ENCODE measurements at places on chromosomes 7 and 10.

- DNase-seq, result no peak
Observed at GRCh38 chr10:51147644-51148399, 73.5 kb downstream of the PRKG1 start.

DNA sequence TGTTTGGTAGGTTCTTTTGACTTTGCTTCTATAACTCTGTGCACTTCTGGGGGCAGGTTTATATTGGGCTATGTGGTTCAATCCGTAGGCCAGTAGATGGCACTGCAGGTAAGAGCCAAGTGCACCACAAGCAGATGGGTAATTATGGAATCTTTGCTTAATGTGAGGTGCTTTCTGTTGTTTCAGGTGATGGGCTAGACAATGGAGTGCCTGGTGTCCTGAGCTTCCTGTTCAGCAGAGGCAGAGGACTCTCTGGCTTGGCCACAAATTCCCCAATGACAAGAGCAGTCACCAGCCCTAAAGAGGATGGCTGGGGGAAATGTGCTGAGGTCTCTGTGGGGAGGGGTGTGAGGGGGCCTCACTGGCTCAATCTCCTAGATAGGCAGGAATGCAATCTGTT, 455.0 kb downstream of the CCSER2 start:
- DNase-seq, result peak; percentile 42

DNA sequence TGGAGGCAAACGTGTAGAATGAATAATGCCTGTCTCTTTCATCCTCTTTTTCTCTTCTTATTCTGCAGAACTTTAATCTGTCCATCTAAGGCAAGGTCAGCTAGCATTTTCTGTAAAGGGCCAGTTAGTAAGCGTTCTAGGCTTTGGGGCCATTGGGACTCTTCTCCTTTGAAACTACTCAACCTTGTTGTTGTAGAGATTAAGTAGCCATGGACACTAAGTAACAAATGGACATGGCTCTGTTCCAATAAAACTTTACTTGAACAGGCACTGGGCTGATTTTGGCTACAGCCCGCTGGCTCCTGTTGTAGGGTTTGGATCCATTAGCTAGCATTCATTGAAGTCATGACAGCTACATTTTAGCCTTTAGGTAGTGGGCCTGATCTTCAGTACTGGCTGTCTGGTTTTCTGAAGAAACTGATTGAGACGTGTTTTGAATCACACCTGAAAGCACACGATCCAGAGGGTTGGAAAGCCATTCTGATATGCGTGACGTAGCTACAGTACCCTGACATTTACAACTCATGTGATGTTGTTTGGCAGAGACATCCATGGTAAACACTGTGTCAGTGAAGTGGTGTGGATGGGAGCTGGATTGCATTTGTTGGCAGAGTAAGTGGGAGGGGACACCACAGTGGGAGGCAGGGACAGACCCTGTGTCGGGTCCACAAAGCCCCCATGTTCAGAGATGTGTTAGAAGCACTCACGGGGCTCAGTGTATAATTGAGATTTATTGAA, 92.5 kb downstream of the MTPN start:
- no peak for DNase-seq

DNA sequence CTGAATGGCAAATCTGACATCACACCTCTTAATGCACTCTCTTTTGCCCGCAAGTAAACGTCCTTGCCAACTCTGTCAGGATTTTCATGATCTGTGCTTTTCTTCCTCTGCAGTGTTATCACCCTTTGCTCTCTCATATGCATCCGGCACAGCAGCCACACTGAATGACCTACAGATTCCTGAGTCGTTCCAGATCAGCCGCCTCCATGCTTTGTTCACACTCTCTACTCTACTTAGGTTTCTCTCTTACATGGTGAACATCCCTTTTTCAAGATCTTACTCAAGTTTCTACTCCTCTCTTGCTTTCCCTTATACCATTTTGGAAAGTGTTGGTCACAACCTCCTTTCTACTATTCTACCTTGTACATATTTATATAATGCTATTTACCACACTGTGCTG, 127.7 kb upstream of the AOAH start:
- DNase-seq, result no peak

- no peak for DNase-seq
Observed at GRCh38 chr7:84069999-84070500, 124.5 kb downstream of the SEMA3A start.

GRCh38 chr10:124465003-124465776, 3.6 kb downstream of the LHPP start:
- no peak for DNase-seq

DNA sequence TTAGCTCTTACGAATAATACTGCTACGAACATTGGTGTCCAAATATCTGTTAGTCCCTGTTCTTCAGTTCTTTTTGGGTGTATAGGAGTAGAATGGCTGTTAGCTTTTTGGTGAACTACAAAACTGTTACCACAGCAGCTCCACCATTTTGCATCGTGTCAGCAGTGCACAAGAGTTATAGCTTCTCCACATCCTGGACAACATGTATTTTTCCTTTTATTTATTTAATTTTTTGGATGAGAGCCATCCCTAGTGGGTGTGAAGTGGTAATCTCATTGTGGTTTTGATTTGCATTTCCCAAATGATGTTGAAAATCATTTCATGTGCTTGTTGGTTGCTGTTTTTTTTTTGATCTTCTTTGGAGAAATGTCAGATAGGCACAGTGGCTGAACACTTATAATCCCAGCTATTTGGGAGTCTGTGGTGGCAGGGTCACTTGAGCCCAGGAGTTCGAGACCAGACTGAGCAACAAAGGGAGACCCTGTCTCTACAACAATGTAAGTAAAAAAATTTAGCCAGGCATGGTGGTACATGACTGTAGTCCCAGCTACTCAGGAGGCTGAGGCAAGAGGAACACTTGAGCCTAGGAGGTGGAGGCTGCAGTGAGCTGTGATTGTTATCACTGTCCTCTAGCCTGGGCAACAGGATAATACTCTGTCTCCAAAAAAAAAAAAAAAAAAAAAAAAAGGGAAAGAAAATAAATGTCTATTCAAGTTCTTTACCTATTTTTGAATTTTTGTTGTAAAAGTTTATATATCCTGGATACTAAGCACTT, 31.7 kb downstream of the TRIM24 start:
- no peak for DNase-seq

- DNase-seq, result no peak
Observed at GRCh38 chr10:26621243-26621888, 76.1 kb upstream of the PDSS1 start.

- DNase-seq, result no peak
Observed at GRCh38 chr10:35412900-35413491, 76.7 kb downstream of the CCNY start.

GRCh38 chr10:68303849-68304412, 27.9 kb upstream of the HNRNPH3 start:
- no peak for DNase-seq

GRCh38 chr10:128854963-128855362, 612.1 kb upstream of the MGMT start:
- DNase-seq, result no peak

DNA sequence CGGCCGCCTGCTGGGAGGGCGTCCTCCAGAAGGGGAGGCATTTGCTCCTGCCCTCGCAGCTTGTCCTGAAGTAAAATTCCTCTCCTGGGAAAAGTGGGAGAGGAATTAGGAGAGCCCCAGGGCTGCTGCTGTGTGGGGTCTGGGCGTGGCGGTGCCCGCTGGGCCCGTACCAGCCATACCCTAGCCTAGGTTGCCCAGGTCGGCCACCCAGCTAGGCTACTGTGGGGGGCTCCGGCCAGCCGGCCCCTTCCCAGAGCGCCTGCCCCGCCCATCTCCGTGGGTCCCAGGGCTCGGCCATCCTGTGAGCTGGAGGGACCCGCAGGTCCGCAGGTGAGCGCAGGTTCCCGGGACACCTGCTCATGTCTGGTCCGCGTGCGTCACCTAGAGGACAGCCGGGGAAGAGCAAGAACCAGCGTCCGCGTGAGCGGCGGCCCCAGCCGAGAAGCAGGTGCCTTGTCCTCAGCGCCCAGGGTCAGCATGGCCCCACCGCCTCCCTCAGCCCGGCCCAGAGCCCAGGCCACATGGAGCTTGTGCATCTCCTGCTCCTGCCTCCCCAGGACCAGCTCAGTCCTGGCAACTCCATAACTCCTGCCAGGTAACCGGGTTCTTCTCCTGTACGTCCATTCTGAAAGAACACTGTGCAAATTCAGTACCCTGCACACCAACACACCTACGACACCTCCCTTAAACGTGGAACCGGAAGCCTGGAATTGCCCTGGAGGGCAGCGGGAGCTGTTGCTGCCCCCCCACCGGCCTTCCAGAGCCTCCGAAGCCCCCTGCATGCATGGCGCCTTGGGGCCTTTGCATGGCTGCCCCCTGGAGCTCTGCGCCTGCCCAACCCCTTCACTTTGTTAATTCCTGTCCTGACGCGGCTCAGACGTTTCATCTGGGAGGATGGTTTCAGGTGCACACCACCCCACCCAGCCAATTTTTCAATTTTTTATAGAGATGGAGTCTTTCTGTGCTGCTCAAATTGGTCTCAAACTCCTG, 22.8 kb upstream of the FOXL3 start:
- no peak for DNase-seq

DNA sequence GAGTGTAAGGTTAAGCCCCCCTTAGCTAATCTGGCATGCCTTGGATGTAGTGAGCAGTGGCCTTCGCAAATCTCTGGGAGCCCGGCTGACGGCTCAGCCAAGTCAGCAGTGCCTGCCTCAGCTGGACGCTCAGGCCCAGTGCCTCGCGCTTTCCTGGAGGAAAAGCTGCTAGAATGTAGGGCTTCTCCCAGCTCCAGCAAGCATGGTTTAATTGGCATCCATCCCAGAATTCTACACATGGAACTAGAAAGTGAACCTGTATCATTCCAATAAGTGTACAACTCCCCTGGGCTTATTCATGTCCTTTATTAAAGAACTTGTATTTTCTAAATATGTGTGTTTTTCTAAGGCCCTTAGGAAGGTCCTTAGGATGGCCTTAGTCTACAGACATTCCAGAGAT, 287.8 kb upstream of the SHH start:
- no peak for DNase-seq

Data from endothelial cell (in vitro differentiated cells).